Thoracic aorta (tissue), 2 donors: ENCODE measurements at places on chromosomes 4 and X. TPM values are rescaled to one million over a fixed set of nuclear protein-coding genes. Genes with fewer than 3 reads are reported as not detected.

DNA sequence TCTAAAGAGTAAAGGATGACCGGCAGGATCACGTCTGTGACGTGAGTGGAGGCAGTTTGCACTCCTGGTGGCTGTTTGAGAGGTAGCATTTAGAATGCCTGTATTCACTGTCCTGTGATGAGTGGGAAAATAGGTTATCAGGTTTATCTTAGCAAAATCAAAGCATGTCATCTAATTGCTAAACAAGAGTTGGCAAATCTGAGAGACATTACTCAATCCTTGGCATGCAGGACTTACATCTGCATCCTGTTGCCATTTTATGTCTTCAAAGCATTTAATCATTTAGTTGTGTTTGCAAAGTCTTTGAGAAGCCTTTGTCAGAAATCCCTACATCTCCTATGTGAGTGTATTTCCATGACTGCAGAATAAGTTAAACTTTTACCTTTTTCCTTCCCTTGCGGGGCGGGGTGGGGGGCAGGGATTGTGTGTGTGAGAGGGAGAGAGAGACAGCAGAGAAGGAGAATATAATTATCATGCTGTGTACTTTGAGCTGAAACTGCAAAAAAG, 41.4 kb upstream of the MSANTD1 start:
- no peak for DNase-seq

P2RY8 gene
- 4.0 TPM for total RNA-seq

DNA sequence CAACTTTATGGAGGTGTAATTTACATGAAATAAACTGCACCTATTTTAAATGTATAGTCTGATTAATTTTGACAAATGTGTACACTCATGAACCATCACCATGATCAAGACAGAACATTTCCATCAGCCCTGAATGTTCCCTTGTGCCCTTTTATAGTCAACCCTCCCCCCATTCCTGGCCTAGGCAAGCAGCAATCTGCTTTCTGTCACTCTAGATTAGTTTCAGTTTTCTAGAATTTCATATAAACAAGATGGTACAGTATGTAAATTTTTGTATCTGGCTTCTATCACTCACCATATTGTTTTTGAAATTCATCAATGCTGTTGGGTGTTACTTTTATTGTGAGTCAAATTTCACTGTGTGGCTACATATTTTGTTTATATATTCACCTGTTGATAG, 234.2 kb upstream of the RPS6KA3 start:
- no peak for DNase-seq

GRCh38 chr4:156966836-156967235, 4.8 kb downstream of the PDGFC start:
- DNase-seq, result no peak

CLDN34 gene
- not detected for total RNA-seq

DNA sequence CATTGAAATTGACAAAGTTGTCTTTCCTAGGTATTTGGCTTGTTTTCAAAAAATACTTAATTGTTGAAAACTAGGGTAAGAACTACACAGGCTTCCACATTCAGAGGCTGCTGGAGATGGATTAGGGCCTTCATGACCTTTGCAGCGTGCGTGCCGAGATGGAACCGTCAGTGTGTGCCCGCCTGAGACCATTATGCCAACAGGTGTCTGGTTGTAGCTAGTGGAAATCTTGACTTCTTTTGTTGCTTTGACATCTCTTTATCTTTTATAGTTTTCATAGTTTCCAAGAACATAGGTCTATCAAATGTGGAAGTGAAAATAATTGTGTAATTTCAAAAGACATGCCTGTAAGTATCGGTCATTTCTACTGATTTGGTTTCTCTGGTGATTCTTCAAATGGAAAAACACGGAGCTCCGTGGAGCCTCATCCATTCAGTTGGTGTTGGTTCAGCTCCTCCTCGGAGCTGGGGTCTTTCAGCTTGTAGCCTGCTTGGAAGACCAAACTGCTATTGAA, 38.9 kb upstream of the CLCN4 start:
- DNase-seq, result no peak

DNA sequence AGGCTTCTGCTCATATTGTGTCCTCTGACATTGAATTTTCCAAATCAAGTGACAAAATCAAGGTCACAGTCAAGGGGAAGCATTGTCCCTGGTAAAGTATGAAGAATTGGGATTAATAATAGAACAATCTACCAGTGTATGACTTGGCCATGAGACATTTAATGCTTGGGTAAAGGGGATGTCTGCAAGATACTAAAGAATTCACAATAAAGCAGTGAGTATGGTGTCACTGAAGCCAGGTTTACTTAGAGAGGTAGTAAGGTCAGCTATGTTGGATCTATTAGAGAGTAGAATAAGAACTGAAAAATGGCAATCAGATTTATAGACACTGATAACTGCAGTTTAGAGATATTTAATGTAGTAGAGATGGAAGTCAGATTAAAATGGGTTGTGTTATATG, 349.2 kb downstream of the BMPR1B start:
- DNase-seq, result no peak

CCNA2 gene
- total RNA-seq, result 2.5 TPM

DNA sequence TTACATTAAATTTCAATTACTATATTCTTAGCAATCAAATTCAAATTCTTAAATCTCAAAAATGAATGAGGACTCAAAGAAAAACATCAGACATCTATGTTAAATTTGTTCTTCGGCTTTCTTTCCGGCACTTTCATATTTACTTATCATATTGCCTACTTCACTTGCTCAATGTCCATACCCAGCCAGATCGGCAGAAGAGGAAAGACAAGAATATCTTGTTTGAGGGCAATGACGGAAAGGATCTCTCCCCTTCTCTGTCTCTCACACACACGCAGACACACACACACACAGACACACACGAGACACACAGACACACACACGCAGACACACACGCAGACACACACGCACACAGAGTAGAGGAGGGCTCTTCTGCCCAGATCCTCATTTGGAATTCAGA, 13.2 kb upstream of the IRF2 start:
- DNase-seq, result no peak

DNA sequence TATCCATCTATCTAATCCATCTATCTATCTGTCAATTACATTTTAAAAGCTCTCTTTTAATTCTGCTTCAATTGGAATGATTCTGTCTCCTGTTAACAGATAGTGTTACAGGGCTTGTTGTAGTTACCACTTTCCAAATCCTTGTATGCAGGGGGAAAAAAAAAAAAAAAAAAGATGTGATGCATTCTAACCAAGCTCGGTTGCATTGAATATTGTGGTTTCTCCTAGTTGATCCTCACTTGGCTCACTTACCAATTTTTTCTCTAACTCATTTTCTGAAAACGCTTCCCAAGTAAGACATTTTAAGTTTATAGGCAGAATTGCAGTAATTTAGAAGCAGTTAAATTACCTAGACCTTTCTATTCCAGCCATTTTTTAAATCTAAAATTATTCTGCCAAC, 327.9 kb upstream of the PITX2 start:
- DNase-seq, result no peak

DNA sequence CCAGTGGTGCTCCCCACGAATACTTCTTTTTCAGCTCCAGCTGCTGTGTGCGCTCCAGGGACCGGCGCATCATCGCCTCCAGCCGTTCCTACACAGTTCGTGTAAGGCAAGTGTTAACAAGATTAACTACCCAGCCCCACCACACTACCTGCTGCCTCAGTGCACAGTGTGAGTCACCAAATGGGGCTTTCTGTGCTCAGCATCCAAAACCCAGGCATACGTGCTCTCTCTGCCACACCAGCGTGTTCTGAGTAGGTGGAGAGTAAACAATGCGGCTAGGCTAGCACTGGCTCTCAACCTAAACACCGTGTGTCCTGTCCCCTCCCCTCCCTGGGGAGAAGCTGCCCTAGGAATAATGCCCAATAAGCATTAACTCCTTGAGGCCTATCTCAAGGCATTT, 60.0 kb downstream of the MAP7D2 start:
- DNase-seq, result no peak

DNA sequence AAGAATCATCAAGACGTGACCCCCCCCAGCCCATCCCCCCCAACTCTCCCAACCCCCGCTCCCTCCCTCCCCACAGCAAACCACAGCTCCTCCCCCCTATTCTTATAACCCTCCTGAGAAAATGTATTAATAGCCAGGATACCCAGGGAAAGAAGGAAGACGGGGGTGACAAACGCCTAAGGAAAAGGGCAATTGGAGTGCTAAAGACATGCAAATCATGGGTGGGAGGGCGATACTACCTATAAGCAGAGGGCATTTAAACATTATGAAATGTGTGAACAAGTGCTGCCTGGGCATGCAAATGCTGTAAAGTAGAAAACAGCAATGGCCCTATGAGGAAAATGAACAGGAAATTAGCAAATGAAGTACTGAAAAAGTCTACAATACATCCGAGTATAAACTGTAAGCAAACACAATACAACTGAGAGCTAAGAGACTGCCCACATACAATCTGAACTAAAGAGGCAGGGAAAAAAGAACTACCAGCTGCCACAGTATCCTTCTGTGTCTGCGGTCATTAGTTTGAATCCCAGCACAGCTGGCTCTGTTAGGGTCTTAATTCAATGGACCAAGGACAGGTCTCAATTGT, 2.4 kb downstream of the CXXC4 start:
- no peak for DNase-seq

TAF1 gene
- 38.0 TPM for total RNA-seq

DNA sequence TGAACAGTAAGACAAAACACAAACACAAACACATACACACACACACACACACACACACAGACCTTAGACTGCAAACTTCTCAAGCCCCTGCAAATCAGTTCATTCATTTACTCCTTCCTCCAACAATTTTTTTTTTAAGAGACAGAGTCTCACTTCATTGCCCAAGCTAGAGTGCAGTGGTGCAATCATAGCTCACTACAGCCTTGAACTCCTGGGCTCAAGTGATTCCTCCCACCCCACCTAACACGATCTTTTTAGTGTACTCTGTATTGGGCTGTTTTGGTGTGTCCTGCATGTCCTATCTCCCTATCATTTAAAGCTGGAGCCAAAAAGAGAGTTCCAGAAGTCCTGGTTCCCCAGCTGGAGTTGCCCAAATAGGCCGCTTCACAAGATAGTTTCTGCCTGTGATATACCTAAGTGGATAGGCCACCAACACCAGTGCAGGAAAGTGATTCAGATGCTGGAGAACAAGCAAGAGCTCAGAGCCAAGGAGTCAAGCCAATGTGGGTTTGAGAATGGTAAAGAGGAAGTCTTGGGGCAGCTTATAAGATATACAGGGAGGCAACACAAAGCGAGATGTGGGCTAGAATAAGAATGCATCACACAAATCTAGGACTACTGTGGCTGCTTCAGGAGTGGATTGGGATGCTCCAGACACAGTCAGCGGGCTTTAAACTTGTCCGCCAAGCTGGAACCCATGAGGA, 85.4 kb upstream of the RAPGEF2 start:
- DNase-seq, result no peak

DNA sequence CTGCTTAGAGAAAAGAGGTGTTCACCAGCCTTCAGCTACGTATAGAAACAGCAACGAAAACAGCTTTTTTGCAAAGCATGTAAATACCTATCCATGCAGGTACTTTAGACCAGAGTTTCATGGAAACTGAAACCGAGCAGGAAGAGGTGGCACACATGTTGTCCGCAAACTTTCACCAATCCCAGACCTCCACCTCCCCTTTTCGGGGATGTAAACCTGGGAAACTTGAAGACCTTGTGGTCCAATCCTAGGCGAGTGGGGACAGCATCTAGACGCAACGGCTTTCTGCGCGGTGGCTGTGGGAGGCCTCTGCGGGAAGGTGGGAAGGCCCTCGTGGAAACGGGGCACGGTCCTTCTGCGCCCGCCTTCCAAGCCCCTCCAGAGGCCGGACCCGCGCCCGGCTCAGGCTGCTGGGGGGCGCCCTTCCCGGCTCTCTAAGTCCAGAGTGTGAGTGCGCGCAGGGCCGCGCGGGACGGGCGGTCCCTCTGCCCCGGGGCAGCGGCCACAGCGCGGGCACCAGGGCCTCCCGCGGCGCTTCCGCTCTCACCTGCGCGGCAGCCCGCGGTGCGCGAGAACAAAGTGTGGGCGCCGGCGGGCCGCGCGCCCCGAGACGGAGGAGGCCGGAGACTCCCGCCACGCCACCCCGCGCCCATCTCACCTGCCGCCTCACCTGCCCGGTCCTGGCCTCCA, 830 bp upstream of the SHROOM2 start:
- DNase-seq, result no peak

GRCh38 chrX:104972737-104973136, 247.8 kb downstream of the TEX13A start:
- DNase-seq, result no peak

GRCh38 chr4:110059556-110060191, 138.7 kb downstream of the ELOVL6 start:
- no peak for DNase-seq

TMEM271 gene
- not detected for total RNA-seq

GRCh38 chr4:20954541-20954940, 254.3 kb downstream of the PACRGL start:
- DNase-seq, result no peak

PASD1 gene
- not detected for total RNA-seq

- no peak for DNase-seq
Observed at GRCh38 chrX:9676738-9677097, 88.9 kb downstream of the GPR143 start.

DNA sequence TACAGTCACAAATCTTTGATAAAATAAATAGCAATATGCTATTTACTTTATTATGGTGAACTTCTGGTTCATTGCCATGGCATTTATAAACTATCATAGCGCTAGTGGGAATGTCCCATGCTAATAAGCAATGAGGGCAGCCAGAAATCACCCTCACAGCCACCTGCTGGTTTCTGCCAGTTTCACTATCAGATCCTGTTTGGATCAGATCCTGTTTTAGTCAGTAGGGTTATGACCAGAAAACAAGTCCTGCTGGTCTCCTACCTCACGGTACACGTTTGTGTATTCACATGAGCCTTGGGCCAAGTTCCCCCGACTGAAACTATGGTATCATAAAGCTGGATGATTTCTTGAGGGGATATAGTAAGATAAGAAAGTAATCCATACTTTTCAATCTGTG, 17.7 kb downstream of the FOXR2 start:
- DNase-seq, result no peak

GRCh38 chrX:49147936-49148335, 14.6 kb upstream of the MAGIX start:
- DNase-seq, result no peak

FATE1 gene
- total RNA-seq, result not detected

DNA sequence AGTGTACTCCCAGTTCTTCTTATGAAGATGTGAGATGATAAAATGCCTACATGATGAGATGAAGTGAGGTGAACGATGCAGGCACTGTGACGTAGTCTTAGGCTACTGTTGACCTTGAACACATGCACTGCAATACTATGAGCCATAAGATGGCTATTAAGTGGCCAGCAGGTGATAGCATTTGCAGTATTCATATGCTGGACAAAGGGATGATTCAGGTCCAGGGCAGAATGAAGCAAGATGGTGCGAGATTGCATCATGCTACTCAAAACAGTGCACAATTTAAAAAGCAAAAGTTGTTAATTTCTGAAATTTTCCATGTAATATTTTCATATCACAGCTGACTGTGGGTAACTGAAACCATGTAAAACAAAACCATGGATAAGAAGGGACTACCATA, 781.4 kb downstream of the PCDH18 start:
- no peak for DNase-seq

PTCHD1 gene
- 1.6 TPM for total RNA-seq

CTAG2 gene
- not detected for total RNA-seq

- DNase-seq, result no peak
Observed at GRCh38 chr4:24865401-24865800, 47.4 kb downstream of the CCDC149 start.

- DNase-seq, result no peak
Observed at GRCh38 chr4:166324321-166324720, 451.3 kb downstream of the TLL1 start.

GRCh38 chrX:54891573-54891972, 29.1 kb upstream of the TRO start:
- no peak for DNase-seq
